ENCODE measurements at places on chromosomes 6 and 20.

- no peak for DNase-seq
These were observed 74.0 kb downstream of the MRPL14 start for GRCh38 chr6:44053106-44053756.

DNA sequence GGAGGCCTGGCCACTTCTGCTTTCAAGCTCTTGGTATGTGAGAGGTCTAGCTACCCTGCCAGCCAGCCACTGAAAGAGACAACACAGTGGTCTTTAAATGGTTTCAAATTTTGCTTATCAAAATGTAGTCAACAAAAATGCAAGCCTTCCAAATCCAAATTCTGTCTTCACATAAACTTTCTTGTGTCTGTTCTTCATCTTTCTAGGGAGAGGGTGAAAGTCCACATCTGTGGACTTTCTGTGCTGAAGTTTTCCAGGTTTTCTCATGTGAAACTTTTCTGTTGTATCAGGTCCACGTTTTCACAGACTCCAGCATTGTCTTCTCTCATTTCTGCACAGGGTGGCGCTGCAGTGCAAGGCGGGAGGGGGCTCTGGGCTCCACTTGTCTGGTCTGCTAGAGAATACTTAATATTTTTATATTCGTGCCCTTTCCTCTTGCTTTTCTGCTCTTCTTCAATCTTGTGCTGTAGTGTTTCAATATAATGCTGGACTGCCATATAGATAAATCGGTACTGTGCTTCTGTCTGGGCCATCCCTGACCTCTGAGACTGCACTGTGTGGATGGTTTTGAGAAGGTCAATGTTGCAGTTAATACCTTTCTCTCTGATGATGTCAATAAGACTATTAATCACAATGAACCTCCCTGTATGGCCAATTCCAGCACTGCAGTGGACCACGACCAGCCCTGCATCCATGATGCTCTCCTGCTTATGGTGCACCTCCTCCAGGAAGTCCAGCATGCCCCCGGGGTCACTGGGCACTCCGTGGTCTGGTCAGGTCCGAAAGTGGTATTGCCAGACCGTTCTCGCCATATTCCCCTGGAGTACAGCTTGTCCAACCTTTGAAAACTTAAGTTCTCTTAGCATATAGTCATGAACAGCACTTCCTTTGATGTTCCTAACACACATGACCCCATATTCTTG lies 161.6 kb upstream of the TNFAIP3 start:
- no peak for DNase-seq

DNA sequence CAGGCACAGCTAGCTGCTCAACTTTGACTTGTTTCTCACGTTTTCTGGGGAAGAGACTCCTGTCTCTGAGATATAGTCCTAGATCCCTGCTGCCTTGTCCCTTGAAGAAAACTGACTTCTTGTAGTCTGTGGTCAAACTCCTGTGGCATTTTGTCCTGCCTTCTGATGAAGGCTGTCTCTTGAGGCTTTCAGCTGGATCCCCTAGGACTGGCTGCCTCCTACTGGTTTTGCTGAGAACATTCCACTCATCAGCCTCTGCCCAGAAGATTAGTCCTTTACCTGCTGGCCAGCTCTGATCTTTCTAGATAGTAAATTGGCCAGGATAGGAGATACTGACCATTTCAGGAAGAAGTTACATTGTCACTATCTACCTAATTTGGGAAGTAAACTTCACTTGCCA lies 71.9 kb upstream of the CNR1 start:
- no peak for DNase-seq

- no peak for DNase-seq
These were observed 5.7 kb downstream of the BCL2L1 start for GRCh38 chr20:31716818-31717477.

DNA sequence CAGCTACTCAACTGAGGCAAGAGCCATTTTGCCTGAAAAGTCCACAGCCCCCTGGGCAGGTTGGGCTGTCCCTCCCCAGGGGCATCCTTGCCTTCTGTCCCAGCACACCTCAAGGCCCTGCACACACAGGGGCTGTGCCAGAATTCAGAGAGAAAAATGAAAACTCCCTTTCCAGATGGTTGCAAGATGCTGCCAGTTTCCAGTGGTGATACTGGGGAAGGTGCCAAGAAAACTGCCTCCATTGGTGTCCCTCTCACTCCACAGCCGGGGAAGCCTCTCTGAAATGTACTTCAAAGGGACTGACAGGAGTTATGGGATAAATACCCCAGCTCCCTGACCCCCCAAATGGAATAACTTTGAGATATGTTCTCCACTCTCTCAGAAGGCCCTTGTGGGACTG lies 154.2 kb upstream of the MAFB start:
- DNase-seq, result no peak

DNA sequence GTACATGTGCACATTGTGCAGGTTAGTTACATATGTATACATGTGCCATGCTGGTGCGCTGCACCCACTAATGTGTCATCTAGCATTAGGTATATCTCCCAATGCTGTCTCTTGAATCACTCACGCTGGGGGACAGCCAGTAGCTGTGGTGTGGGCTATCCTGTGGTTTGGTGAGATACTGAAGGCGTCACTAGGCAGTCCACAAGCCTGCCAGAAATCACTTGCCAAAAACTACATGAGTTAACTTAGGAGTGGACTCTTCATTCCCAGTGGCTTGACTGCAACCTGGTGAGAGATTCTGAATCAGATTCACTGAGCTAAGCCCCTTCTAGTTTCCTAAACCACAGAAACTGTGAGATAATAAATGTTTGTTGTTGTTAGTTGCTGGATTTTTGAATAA lies 191.3 kb downstream of the TSHZ2 start:
- DNase-seq, result no peak

- DNase-seq, result no peak
These were observed 54.4 kb downstream of the RTN4IP1 start for GRCh38 chr6:106574741-106575458.

DNA sequence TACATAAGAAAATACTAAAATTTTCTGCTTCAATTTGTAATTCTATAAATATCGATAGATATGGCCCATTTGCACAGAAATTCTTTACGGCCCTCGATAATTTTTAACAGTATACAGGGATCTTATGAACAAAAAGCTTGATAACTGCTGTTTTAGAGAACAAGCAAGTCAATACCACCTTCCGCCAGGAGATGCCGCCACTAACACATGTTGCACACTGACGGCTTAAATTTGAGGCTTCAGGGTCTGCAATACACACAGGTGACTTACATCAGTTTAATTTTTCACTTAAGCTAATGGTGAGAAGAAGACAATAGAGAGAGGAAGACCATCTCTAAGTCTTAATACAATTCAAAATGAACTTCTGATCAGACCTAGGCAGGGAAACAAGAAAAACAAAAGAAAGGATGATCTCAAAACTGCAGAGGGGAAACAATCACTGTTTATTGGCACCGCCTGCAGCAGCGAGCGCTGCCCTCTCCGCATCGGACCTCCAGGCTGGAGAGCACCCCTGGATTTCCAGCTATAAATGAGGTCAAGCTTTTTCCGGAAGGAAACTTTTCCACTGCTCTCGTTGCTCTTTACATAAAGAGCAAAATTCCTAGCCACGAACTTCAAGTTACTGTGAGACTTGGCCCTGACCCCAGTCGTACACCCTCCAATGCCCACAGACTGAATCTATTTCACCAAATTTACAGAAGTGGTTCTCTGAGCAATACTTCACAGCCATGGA lies 53.9 kb downstream of the OTOR start:
- DNase-seq, result peak; percentile 67

DNA sequence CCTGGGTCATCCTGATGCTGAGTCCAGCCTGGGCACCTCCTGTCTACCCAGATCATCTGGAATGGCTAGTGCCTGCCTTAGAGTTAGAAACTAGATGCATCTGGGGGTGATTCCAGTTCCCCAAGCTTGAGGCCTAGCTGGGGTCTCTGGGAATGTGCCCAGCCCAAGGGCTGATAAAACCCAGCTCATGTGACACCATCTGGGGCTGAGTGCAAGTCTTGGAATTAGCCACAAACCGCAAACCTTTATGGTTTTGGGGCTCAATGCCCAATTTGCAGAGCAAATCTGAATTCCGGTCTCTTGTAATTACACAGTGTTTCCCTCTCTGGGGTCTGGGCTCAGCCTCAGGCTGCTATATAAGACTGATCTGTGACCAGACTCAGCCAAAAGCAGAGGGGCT lies at the start of gene BPIFB4:
Gene BPIFB4 (plus strand): TSS at position 385 of the 400 bp plus-strand sequence. CDS start 1,884 bp downstream, outside the sequence.
- no peak for DNase-seq

- DNase-seq, result no peak
These were observed 80.8 kb downstream of the CBFA2T2 start for GRCh38 chr20:33570743-33571142.

DNA sequence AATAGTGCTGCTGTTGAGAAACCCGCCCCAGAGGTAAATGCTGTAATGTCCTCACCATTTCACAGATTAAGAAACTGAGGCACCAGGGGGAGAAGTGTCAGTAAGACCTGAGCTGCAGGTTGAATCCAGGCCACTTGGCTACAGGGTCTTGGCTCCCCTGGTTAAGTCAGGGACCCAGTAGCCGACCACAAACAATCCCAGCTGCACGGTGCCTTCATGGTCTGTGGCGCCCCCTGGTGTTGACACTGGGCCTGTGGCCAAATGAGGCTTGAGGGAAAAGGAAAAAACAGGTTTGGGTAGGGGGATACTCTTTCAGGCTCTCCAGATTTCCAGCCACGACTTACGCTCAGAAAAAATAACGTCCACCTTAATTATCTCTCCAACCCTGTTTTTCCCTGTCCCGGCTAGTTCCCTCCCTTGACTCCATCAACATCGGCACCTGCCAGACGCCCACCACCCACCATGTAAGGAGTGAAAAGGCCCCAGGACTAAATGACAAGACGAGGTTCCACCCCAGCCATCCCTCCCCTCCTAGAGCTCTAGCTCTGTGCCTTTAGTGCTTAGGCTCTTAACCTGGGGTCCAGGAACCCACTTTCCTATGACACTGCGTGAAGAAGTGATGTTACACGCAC lies 47.7 kb upstream of the POLR1H start:
- peak; percentile 11 for DNase-seq

DNA sequence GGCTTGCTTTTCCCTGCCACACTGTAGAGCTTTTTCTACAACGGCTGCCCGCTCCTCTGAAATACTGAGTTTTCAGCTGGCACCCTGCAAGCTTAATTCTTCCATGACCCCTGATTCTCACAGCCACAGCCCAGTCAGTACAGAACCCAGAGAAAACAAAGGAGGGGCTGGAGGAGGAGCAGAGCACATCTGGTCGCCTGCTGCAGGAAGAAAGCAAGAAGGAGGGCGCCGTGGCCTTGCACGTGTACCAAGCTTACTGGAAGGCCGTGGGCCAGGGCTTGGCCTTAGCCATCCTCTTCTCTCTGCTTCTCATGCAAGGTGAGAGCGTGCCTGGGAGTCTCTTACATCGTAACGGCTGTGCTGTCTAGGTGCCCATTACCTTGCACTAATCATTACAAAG lies 11.3 kb downstream of the DLK2 start:
- DNase-seq, result no peak

DNA sequence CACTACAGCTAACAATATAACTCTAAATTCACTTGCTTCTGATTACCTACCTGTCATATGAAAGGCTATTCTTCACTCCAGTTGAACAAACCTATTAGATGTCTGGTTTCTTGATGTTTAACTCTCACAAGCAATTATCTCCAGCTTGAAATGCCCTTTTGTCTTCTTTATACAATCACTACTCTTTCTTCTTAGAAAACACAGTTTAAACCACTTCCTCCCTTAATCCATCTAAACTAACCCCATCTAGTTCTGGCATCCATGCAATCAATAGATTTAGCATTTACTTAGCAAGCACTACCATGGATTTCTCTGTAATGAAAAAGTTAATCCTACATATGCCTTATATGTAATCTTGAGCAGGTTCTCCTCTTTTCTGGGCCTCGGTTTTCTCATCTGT lies 127.3 kb downstream of the ATXN1 start:
- no peak for DNase-seq

- no peak for DNase-seq
These were observed 43.0 kb downstream of the HDDC2 start for GRCh38 chr6:125258651-125259353.

DNA sequence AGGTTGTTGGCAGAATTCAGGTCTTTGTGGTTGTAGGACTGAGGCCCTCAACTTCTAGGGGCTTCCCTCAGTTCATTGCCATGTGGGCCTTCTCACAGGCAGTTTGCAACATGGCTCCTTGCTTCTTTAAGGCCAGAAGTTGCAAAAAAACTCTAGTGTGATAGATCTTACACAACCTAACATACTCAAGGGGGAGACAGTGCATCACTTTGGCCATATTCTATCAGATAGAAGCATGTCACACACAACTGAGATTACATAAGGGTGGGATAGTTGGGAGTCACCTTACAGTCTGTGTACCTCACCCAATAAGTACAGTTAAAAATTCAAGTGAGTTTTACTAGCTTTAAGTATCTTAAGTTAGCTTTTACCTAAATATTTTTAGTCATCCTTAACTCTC lies 1.6 kb downstream of the SIRPD start:
- no peak for DNase-seq

GRCh38 chr6:3287976-3288707 lies 29.4 kb downstream of the PSMG4 start:
- DNase-seq, result no peak

- DNase-seq, result no peak
These were observed 178.2 kb downstream of the LRFN2 start for GRCh38 chr6:40408786-40409542.

- DNase-seq, result peak; percentile 58
These were observed 18.7 kb downstream of the SRXN1 start for GRCh38 chr20:634148-634925.

- DNase-seq, result no peak
These were observed 53.7 kb upstream of the TMX4 start for GRCh38 chr20:8073024-8073832.

- no peak for DNase-seq
These were observed 35.8 kb downstream of the ZBTB46 start for GRCh38 chr20:63795178-63795830.

- DNase-seq, result no peak
These were observed 449.7 kb downstream of the CDC5L start for GRCh38 chr6:44837255-44837654.

DNA sequence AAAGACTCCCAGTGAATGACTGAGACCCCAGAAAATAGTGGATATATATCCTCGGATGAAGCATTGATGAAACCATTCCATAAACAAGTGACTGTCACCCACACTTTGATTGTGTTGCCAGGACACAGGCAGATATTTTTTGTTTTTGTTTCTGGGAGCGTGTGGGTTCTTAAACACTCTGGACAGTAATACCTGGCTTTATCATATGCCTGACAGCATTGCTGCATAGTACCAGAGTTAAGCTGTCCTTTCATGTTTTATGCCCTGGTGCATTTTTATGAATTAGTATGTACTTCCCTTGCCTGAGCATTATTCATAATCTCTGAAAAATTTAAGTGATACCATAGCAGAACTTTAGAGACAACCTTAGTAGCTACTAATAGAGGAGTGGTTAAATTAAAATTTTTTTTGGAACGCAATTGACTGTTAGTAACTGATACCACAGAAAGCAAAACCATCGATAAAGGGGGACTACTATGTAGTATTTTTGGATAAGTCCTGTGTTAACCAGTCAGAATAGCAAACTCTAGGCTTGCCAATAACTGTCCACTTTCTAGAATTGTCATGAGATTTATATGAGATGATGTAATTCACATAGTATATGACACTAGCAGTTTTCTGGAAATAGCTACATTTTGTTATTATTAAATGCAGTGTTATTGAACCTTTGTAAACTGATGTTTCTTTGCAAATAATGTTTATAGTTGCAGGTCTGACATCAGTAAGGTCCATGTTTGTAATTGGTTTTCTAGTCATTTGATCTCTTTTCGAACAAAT lies 30.4 kb downstream of the SENP6 start:
- DNase-seq, result no peak

- peak; percentile 62 for DNase-seq
These were observed 103.2 kb upstream of the BEND6 start for GRCh38 chr6:56851541-56852259.

GRCh38 chr6:92109956-92110355 lies 1309.4 kb downstream of the EPHA7 start:
- no peak for DNase-seq
